ENCODE measurements at places on chromosomes 7 and 10.

- no peak for DNase-seq
These were observed 437.9 kb downstream of the SDK1 start for GRCh38 chr7:3738964-3739363.

GRCh38 chr7:16563281-16564022 is 36.8 kb downstream of the LRRC72 start:
- no peak for DNase-seq

GRCh38 chr10:29612657-29613056 is 22.1 kb downstream of the SVIL start:
- DNase-seq = no peak

DNA sequence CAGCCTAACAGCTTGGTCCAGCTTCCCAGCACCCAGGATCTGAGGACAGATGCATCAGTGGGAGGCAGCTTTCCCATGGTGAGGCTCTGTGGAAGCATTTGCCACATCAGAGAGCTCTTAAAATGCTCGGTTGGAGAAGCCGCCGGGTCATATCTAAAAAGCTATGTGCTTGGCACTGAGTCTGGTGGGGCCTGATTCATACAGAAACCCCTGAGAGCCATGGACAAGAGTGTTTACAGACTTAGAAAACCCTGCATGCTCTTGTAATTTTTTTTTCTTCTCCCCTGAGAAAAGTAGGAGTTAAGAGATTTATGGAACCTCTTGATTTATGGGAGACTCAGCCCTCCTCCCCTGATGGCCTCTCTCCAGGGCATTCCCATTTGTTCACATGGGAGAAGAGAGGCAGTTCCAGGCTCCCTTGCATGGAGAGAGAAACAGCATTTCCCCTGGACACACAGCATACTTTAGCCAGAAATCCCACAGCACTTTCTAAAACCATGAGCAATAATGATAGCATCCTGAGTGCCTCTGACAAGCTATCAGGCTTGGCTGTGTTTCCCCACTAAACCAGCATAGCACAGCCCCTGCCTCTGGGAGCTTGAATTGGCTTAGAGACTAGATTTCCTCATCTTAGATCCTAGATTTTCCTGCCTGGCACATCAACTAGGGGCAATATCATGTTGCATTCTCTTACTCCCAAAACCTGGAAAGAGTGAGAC is 322.1 kb upstream of the AUTS2 start:
- DNase-seq = no peak
